ENCODE measurements at places on chromosomes 4 and X. TPM values are rescaled to one million over a fixed set of nuclear protein-coding genes. Genes with fewer than 3 reads are reported as not detected.

The SLC38A5 gene
- 34.5 TPM for total RNA-seq

The GAGE12H gene
- not detected for total RNA-seq

The CSAG2 gene
- not detected for total RNA-seq

The SMARCA1 gene
- 36.9 TPM for total RNA-seq

The UGT2A1 gene
- not detected for total RNA-seq

The FAT4 gene
- 22.0 TPM for total RNA-seq

The IL3RA gene
- total RNA-seq, result not detected

The GPR119 gene
- total RNA-seq, result not detected

The CYLC1 gene
- not detected for total RNA-seq

The ZXDA gene
- 3.7 TPM for total RNA-seq

The CDKL2 gene
- total RNA-seq, result not detected

Data from GM23248 (cell line).